Tongue (tissue), 3 donors: ENCODE measurements at places on chromosomes 11 and 22.

DNA sequence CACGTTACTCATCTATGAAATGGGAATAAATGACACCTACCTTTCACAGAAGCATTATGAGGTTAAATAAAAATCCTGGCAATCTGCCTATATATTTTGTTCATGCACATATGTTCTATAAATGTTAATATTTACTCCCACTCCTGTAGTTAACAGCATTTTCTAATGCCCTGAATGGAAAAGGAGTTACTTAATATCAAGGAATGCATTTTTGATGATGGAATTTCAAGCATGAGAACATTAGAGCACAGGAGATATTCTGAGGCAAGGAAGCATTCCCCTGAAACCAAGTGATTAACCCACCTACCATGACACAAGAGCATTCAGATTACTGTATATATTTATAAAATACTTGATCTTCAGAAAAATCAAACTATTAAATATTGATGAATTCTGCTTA is 102.1 kb downstream of the ARHGAP32 start:
- DNase-seq, result no peak

GRCh38 chr11:71131861-71132260 is 120.5 kb downstream of the SHANK2 start:
- peak; percentile 81 for DNase-seq

DNA sequence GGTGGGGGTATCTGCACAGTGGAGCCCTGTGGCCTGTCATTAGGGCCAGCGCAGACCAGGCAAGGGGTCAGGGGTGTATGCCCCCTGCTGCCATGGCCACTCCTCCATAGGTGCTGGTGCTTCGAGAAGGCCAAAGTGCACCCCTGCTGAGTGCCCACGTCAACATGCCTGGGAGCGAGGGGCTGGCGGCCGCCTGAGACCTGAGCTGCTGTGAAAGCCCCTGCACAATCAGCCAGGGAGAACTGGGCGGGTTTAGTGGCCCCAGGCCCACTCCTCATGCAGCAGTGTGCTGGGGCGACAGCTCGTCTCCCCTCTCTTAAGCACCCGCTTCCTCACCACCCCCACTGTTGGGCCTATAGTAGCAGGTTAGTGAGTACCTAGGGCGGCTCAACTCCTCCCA is 14.0 kb downstream of the ZDHHC24 start:
- DNase-seq, result no peak

- DNase-seq, result no peak
Observed at GRCh38 chr11:23497040-23497439, 636.8 kb upstream of the CCDC179 start.

- DNase-seq, result no peak
Observed at GRCh38 chr22:20532256-20532993, 25.0 kb downstream of the MED15 start.

DNA sequence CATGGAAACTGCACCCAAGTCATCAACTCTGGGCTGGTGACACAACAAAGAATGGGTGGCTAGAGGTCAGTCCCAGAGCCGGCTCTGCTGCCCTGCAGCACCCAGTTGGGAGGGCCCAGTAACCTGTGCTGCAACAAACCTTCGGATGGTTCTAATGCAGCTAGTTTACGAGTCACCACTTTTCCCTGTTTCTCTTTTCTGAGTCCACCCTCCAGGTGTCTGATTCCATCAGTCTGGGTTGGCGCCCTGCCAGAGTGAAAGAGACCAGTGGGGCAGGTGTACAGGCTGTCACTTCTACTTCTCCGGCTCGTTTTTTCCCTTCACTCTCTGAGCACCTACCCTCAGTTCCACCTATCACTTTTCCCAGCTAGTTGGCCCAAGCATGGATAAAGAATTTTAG is 572.9 kb downstream of the NTM start:
- no peak for DNase-seq

DNA sequence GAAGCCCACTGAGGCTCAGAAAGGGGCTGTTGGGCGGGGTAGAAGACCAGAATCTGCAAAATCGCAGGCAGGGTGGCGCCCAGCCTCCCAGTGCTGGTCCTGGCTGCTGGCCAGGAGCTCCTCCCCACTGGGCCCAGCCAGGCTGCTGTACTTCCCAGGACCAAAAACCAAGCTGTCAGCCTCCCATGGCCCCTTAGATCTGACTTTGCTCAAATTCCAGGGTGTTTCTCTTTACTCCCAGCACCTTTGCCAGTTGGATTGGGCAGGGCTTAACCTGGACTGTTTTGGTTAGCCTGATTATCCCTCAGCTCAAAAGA is 44.2 kb upstream of the WEE1 start:
- peak; percentile 64 for DNase-seq
